ENCODE measurements at places on chromosomes 16 and 17.

DNA sequence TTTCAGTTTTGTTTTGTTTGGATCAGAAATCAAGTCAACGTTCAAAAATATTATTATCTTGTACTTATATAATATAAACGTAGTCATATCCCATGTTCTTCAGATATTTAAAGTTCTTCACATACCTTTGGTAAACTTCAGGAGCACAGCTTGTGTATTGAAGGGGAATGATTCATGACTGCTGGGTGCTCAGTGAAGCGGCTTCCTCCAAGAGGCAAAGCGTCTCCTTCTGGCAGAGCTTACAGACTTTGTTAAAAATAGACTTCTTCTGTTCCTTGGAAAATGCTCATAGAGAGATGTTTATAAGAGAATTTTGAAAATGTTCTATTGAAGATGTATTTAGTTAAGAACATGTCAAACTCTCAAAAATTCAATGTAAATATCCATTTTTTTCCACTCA lies 155.6 kb upstream of the CNTNAP4 start:
- DNase-seq = no peak

DNA sequence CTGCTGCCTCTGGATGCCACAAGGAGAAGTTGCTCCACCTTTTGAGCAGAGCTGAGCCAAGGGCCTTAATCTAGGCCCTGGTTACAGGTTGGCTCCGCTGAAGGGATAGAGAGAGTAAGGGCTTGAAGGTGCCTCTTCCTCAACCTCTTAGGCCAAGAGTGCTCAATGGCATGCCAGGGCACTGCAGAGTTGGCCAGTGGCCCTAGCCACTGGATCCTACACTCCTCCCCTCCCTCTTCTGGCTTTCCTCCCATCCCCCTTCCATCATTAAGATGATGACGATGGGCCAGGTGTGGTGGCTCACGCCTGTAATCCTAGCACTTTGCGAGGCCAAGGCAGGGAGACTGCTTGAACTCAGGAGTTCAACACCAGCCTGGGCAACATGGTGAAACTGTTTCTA lies 50.5 kb downstream of the MYO18A start:
- DNase-seq = no peak

DNA sequence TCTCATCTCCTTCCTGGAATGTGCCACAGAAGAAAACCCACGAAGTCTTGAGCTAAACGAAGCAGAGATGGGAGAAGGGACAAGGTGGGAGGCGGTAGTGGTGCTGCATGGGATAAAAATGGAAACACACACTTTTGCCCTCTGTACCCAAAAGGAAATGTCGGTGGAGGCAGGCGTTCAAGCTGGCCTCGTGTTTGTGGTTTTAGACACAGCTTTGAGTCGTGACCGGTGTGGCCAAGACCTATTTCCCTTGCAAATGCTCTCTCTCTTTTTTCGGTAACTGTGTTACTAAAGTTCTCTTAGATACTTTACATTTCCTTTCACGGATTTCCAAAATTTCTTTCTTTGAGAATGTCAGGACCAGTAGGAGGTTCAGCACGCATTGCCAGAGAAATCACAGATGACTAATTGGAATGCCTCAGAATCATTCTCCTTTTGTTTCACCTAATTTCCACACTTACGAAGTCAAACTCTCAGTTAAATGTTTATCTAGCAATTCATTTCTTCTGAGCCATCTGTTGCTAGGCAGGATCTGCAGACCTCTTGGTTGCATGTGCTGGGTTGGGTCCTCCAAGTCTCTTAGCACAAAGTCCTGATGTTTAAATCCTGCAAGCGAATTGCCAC lies 412.3 kb downstream of the MAF start:
- no peak for DNase-seq

DNA sequence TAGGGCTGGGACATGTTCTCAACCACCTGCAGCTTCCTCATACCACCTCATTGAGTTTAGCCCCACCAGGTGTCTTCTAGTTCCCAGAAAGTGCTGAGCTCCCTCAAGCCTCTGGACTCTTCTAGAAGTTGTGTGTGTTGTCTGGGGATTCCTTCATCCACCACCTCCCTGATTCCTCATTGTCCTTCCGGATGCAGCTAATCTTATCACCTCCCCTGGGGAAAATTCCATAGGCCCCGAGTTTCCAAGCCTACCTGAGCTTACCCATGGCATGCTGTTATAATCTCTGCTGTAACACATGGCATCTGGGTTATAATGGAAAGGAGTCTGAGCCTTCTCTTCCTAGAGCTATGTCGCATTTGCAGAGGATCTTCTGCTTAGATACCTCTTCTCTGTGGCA lies 243.5 kb upstream of the SDK2 start:
- no peak for DNase-seq

DNA sequence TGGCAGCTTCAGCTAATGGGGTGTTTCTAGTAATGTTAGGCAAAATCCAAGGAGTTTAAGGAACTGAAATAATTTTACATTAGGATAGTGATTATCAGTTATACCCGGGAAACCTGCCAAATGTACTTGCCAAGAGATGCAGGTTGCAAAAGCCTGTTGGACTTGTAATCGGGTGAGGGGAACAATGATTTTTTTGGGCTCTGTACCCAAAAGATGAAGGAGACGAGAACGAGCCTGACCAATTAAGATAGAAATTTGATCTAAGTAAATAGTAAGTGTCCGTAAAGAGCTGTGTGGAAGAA lies 56.3 kb upstream of the ARL4D start:
- DNase-seq = no peak

DNA sequence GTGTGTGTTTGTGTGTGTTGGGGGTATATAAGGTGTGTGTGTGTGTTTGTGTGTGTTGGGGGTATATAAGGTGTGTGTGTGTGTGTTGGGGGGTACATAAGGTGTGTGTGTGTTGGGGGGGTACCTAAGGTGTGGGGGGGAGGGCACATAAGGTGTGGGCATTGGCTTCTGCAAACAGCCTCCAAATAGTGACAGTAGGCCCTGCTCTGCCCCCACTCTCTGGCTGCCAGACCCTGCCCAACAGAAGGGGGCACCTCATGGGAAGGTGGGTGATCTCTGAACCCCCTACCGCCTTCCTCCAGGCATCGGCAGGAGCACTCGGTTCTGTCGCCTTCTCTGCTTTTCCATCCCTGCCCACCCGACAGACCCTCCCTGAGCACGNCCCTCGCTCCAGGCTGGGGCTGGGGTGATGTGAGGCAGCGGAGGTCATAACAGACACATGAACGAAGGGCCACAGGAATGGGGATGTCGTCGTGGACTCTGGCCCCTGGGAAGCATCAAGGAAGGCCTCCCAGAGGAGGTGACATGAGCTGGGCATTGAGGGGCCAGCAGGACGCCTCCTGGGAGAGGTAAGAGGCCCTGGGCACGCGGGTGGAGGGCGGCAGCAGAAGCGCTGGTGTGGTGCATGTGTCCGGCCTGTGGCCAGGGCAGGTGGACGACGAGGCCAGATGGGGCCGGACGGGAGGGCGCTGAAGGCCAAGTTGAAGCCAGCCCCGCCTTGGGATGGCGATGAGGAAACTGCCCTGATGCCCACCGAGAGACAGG lies 136.6 kb upstream of the RPH3AL start:
- DNase-seq = no peak

- peak; percentile 52 for DNase-seq
Measured at GRCh38 chr16:67169642-67170167, 633 bp upstream of the NOL3 start.

DNA sequence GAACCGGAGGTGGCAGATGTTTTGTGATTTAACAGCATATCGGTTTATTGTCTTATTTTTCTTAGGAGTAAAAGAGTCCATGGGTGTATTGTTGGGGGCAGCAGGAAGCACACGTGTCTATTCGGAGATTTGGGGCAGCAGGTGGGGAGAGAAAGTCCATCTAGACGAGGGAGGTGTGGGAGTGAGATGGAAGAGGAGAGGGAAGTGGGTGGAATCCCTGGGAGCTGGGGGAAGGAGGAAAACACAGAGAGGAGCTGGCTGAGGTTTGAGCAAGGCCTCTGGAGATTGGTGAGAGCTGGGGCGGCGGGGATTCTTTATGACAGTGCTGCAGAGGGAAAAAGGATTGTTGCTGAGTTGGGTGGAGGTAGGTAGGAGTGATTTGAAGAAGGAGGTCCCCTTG lies 72.1 kb downstream of the PRKCB start:
- DNase-seq = no peak

DNA sequence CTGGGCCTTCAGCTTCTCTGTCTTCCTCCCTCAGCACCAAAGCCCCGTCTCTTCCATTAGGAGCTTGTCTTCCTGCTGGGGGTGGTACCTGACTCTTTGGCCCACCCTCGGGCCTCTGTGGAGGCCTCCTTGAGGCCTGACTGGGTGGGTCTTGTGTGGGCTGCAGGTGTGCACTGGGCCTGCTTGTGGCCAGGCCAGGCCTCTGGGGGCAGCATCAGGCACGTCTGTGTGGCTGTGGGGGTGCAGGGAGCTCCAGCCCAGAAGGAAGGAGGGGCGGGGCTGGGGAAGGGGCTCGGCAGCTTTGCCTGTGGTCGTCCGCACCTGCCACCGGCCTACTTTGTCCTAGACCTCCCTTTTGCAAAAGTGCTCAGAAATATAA lies 7.0 kb downstream of the PIGQ start:
- no peak for DNase-seq

DNA sequence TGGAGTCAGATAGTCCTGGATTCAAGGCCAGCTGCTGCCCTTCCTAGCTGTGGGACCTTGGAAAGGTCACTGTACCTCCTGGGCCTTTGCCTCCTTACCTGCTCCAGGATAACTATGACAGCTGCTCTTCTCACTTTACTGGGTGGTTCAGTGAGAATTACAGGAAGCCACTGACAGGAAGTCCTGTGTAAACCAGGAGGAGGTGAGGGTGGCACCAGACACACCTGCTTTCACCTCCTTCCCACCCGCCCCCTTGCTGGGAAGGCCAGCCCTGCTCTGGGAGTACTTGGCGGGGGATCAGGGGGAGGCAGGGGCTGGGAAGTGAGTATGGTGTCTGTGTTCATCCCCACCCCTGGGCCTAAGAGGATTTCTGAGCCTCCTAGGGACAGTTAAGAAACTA lies 42.6 kb downstream of the CPNE2 start:
- DNase-seq = no peak

DNA sequence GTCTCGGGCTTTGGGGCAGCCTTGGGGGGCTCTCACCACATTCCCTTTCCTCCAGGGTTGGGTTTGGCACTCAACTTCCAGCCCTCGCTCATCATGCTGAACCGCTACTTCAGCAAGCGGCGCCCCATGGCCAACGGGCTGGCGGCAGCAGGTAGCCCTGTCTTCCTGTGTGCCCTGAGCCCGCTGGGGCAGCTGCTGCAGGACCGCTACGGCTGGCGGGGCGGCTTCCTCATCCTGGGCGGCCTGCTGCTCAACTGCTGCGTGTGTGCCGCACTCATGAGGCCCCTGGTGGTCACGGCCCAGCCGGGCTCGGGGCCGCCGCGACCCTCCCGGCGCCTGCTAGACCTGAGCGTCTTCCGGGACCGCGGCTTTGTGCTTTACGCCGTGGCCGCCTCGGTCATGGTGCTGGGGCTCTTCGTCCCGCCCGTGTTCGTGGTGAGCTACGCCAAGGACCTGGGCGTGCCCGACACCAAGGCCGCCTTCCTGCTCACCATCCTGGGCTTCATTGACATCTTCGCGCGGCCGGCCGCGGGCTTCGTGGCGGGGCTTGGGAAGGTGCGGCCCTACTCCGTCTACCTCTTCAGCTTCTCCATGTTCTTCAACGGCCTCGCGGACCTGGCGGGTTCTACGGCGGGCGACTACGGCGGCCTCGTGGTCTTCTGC lies 8.4 kb downstream of the SLC16A3 start:
- no peak for DNase-seq

DNA sequence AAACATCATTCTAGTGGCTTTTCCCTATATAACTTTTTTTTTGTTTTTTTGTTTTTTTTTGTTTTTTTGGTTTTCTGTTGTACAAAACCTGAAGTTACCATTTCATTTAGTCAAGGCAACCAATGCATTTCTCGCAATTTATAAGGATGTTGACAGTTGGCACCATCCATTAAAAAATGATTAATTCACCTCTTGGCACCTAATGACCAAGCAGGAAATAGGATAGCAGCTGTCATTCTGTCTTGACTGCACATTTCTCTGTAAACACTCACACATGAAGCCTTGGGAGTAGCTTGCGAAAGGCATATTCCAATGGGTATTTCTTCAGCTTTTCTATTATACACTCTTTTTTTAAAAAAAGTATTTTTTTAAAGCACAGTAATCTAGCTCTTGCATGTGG lies 77.5 kb downstream of the SYCE1L start:
- DNase-seq = no peak

DNA sequence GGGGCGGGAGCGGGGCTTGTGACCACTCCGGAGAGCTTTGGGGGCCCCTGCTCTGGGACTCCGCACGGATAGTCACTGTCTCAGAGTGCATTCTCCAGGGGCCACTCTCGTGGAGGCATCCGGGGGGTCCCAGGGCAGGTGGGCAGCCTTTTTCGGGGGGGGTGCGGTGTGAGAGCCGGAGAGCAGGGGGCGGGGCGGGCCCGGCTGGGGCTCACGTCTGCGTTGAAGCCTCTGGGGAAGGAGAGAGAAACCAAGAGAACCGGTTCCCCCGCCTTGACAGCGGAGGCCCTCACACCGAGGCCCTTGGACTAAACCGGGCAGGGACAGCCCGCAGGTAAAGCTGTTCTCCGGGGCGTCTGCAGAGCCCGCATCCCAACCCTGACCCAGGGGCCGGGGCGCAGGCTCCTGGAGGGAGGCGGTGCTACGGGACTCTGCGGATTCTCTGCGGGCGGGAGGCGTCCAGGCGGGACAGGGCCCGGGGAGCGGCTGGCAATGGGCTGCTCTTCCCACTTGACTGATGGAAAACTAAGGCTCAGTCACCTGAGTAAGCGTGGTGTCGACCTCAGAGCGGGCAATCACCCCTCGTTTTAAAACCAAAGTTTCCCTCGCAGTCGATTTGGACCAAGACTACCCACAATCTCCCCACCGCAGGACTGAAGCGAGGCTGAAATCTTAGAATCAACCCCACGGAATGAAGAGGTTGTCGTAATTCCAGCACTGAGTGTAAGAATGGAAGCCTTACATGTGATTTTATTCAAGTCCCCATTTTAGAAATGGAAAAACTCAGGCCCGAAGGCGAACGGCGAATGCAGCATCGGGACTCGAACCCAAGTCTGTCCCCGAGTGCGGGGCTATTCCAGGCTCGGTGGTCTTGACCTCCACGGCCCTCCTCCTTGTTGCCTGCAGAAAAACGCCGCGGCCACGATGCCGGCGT lies 49.6 kb upstream of the AMZ2 start:
- no peak for DNase-seq

GRCh38 chr17:63601439-63602371 lies 1.0 kb downstream of the TACO1 start:
- no peak for DNase-seq

- DNase-seq = peak; percentile 49
Measured at GRCh38 chr17:78019367-78019975, 61.0 kb downstream of the TNRC6C start.

DNA sequence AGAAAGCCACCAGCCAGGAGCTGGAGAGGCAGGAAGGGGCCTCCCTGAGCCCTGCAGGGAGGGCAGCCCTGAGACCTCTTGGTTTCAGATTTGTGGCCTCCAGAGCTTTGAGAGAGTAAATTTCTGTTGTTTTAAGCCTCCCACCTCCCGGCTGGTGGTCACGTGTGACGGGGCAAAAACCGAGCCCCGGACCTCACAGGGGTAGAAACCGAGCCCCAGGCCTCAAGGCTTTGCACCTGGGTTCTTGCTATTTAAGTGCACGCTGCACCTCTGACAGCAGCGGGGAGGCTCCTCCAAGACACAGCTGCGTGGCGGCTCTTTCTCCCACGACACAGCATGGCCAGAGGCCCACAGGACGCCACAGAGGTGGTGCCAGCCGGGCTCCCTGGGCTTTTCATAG lies 17.4 kb upstream of the ZC3H18 start:
- DNase-seq = no peak

GRCh38 chr17:47934856-47935255 lies 6.5 kb upstream of the PNPO start:
- peak; percentile 22 for DNase-seq
